AG09309 (cell line): ENCODE measurements at places on chromosomes 13 and 19.

GRCh38 chr13:20064128-20064527 is 96.7 kb downstream of the GJA3 start:
- DNase-seq = no peak

- DNase-seq = no peak
Measured at GRCh38 chr13:27088619-27089018, 83.0 kb downstream of the USP12 start.

- no peak for DNase-seq
Measured at GRCh38 chr13:108816375-108816774, 187.0 kb downstream of the MYO16 start.

GRCh38 chr19:42028304-42029216 is 34.5 kb upstream of the ATP1A3 start:
- no peak for DNase-seq

GRCh38 chr19:46019270-46019669 is 3.6 kb downstream of the PGLYRP1 start:
- DNase-seq = no peak

DNA sequence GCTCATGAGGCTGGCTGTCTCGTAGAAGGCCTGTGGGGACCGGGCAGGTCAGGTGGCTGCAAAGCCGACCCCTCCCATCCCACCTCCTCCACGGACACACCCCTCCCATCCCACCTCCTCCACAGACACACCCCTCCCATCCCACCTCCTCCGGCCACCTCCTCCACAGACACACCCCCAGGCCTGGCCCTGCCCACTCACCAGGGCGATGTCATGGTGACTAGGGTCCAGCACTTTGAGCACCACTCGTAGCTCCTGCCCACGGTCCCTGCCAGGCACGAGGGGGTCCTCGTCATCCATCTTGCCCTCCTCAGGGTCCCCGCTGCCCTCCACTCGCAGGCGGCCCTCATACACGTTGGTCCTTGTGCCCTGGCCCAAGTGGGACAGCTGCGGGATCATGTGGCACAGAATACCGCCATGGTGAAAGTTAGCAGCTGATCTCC is 18.8 kb downstream of the TYK2 start:
- DNase-seq = no peak

DNA sequence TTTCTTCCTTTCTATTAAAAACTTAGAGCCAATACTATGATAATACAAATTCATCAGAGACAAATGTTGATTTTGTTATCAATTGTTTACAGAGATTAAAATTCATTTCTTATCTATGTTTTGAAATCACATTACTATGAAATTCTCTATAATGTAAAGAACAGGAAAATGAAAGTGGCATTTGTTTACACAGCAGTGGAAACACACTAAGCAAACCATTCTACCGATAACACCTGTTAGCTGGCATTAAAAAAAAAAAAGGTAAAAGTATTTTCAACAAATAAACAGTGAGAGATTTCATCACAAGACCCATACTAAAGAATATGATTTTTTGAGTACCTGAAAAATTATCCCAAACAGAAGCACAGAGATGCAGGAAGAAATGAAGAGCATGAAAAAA is 4.8 kb upstream of the CCDC70 start:
- no peak for DNase-seq

DNA sequence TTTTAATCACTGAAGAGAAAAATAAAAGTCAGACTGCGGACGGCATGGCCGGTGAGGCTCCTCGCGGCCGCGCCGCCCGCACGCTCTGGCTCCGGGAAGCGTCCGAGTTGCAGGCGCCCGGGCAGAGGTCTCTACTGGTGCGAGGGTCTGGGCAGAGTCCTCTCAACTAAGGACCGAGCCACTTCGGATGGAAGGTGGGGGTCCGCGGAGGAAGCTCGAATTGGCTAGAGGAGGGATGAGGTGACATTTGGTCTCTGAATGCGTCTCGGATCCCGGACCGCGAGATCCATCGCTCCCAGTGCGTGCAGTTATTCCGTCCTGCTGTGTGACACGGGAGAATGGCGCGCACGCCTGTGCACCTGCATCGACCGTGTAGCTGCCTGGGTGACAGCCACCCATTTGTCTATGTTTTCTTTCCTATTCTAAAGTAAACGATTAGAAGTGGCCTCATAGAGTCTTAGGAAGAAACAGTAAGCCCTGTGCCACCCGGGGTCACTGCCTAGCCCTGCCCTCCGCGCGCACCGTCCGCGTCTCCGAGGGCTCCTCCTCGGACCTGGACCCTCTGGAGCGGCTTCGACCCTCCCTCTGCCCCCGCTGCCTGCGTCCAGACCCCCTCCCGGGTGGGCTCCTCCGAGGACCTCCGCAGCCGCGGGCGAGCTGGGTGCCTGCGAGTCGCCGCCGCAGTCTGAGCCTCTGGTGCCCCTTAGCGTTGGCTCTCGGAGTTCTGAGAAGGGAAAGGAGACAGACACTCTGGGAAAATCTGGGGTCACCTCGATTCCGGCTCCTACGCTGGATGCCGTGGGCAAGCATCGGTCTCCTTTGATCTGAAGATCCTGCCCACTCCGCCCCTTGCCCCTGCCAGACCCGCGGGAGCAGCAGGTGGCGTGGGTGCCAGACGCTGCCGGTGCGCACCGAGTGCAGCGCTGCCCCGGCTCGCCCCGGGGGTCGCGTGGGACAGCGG is 347.4 kb downstream of the LIG4 start:
- DNase-seq = no peak

DNA sequence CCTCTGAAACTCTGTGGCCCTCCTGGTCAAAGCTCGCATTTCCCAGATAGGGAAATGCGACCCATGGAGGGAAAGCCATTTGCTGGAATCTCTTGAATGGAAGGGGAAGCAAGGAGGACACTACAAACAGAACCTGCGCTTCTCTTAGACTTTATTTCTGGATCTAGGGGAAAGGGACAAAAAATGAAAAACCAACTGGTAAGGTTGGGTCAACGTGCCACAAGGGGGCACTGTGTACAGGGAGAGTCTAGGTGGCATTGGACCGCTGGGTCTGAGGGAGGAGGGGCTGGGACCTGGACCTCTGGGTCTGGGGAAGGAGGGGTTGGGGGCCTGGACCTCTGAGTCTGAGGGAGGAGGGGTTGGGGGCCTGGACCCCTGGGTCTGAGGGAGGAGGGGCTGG is 5.0 kb downstream of the KLK4 start:
- DNase-seq = no peak

DNA sequence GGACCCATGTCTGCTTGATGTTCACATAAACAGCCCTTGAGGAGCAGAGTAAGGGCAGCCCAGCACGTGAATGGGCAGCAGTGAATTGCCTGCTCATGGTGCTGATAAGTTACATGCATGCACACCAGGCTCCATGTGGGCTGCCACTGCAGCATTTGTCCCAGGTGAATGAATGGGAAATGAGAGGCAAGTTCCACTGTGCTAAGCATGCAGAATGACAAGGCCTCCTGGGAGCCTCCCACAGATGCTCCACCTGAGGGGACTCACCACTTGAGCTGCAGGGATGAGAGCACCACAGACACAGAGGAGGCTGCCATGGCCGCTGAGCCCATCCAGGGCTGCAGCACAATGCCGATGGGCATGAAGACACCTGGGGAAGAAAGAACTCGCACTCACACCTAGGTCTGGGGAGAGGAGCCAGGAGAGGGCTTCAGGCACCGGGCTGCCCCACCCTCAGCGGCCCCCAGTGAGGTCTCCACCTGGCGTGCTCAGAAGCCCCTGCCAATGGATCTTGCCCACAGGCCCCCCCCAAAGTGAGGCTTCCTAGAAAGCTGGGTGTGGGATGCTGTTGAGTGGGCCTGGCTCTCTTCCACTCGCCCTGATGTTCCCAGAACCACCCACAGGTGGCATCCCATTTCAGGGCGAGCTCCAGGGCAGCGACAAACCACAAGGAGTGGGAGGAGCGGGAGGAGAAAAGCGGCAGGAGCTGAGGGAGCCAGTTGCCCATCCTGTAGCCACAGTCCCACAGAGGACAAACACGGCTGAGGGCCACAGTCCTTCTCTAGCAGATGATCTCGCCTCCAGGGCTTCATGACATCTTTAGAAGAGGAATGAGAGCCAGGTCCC is 73.8 kb downstream of the CCDC70 start:
- DNase-seq = no peak

GRCh38 chr13:44452418-44452817 is 78.8 kb downstream of the SERP2 start:
- DNase-seq = no peak

DNA sequence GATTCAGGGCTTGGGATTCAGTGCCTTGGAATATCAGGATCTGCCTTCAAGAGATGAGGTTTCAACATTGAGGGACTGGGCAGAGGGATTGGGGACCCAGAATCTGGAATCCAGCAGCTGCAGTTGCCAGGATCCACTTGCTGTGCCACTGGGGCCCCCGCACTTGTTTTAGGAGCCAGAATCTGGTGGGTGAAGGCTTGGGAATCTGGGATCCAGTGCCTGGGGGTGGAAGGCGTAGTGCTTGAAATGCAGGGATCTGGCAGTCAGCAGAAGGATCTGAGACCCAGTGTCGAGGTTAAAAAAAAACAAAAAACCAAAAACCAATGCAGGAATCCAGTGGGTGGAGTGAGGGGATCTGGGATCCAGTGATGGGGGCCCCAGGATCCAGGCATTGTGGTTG is 7.3 kb upstream of the SLC25A41 start:
- DNase-seq = no peak

GRCh38 chr13:30739761-30740642 is 4.7 kb downstream of the ALOX5AP start:
- DNase-seq = peak; percentile 38

DNA sequence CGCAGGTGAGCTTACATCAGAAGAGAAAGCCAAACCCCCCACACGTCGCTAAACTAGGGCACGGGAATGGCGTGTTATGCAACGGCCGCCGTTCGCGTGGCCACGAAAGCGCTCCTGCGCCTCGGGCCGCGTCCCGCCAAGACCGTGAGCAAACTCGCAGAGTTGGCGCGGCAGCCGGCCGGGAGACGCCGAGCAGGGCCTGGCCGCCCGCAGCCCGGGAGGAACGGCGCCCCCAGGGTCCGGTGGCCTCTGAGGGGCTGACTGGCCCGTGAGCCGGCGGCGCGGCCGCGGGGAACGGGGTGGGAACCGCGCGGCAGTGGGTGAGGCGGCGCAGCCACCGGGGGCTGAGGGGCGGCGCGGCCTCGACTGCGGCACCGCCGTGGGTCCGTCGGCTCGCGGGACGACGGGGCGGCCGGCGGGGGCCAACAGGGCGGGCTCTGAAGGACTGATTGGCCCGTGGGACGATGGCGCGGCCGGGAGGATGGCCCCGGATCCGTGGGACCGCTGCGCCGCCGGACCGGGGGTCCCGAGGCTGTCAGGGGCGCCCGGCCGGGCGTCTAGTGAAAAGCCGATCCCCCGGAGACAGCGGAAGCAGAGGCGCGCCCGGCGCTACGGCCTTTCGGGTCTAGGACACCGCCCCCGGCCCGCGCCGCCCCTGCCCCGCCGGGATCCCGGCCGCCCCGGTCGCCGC is 903 bp downstream of the LATS2 start:
- no peak for DNase-seq

- DNase-seq = no peak
Measured at GRCh38 chr13:103033999-103034398, 32.2 kb downstream of the SLC10A2 start.

- no peak for DNase-seq
Measured at GRCh38 chr13:90623318-90624011, 724.0 kb upstream of the MIR17HG start.

GRCh38 chr13:33003458-33004019 is 12.7 kb upstream of the KL start:
- DNase-seq = no peak

GRCh38 chr13:55038230-55038629 is 2009.6 kb downstream of the OLFM4 start:
- no peak for DNase-seq

DNA sequence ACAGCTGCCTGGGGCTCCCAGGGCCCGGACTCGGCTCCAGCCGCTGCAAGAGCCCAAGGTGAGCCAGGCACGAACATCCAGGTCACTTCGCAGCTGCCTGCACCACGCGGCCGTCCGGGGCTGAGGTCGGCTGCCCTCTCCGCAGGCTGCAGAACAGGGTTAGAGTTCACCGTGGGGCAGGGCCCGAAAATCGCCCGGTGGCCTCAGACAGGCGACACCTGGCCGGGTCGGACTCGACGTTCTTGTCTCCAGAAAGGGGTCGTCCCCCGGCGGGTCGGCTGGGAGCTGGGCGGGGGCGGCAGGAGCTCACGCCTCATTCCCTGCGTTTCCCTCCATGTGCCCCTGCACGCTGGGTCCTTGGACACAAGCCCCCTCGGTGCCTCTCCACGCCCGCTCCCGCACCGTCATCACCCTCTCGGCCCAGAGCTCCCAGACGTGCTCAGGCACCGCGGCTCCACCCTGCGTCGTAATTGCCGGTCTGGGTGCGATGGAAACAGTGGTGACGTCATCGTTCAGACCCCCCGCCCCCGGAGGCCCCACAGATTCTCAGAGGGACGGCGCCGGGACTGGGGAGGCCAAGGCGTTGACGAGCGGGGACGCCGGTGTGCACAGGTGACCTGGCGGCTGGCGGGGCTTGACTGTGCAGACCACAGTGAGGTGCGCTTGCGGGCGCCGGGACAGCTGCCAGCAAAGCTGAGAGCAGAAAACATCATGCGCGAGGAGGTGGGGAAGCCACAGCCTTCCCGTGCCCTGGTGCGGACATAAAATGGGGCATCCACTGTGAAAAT is 4.0 kb upstream of the GRIN3B start:
- DNase-seq = no peak

DNA sequence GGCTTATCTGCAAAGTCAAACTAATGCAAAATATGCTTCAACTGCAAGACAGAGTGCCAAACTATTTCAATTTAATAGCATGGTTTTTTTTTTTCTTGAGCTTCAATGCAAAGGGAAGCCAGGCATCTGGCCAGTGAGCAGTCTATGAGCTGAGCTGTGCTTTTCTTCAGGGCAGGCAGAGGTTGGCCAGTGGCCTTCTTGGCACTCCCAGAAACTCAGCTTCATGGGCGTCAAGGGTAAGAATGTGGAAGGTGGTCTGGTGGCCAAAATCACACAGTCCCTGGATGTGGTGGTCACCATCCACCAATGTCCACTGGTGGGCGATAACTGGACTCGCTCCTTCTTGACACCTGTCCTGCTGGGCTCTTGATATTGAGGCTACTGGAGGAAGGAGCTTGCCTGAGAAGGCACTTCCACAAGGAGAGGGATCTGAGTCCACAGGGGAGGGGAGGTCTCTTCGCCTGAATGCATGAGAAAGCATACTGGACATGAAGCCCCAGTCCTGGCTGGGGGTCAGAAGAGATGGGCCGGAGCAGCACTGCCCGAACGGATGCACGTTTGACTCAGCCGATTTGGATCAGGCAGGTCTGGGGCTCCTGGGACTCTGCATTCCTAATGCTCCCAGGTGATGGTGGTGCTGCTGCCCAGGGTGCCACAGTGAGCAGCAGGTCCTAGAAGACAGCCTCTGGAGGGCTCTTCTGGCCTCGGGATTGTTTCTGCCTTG is 17.1 kb downstream of the COL4A2 start:
- DNase-seq = no peak
